Pons (tissue), 1 donor: ENCODE measurements at places on chromosomes 16 and 17.

DNA sequence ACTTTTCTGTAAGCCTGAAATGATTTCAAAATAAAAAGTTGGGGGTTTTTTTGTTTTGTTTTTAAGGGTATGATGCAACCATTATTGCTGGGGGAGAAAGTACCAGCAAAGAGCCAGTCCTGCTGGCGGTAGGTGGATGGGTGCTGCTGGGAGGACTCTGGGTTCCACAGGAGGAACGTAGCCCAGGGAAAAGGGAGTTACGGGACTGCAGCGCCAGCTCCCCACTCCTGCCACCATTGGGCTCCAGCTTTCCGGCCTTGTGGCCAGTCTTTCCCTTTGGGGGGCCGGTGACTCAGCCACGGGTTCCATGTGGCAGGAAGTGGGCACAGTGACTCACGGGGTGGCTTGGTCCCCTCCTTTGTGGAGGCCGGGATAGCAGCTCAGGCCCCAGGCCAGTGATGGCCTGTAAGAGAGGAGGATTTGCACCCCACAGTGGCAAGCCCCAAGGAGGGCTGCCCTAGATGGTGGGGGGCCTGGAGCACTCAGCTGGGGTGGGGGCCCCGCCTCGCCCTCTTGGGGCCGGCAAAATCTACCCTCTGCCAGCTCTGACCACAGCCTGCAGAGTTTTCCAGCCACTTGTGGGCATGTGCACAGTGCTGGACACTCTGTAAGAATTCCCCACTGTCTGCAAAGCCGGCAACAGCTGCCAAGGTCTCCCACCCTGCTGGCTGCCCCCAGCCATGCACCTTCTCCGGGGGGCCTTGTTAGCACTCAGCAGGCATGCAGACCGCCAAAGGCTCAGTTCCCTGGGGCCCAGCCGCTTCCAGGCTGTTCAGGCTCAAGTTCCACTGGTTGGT, 30.4 kb downstream of the SOCS3 start:
- DNase-seq, result no peak

GRCh38 chr16:84291226-84291625, 3.5 kb upstream of the WFDC1 start:
- DNase-seq, result no peak

DNA sequence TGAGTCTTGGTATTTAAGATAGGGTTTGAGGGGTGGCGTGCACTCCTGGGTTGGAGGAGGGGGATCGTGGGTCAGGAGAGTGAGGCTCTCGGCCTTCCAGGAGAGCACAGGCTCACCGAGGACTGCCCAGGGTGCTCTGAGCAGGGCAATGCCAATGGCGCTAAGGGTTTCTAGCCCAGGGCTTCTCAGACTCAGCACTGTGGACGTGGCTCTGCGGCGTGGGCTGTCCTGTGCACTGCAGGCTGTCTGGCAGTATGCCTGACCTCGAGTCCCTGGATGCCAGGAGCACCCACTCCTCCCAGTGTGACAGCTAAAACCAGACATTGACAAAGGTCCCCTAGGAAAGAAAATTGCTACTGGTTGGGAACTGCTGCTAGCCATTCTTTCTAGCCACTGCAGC, 37.2 kb upstream of the ENDOV start:
- no peak for DNase-seq

DNA sequence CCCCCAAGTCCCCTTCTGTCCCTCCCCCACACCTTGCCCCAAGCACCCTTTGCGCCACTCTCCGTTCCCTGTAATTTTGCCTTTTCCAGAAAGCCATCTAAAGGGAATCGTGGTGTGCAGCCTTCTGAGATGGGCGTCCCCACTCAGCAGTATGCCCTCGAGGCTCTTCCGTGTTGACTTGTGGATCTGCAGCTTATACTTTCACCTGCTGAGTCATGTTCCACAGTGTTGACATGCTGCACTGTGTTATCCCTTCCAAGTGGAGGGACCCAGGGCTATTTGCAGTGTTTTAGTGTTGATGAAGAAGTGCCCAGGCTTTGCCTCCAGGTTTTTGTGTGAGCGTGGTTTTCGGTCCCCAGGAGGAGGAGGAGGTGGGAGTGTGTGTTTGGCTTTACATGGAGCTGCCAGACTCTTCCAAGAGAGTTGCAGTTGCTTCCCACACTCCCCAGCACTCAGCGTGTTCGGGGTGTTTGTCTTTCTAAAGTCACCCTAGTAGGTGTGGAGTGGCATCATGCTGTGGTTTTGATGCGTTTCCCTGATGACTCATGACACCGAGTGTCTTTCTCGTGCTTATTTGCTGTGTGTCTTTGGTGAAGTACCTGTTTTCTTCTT, 32.1 kb upstream of the JPT2 start:
- no peak for DNase-seq

DNA sequence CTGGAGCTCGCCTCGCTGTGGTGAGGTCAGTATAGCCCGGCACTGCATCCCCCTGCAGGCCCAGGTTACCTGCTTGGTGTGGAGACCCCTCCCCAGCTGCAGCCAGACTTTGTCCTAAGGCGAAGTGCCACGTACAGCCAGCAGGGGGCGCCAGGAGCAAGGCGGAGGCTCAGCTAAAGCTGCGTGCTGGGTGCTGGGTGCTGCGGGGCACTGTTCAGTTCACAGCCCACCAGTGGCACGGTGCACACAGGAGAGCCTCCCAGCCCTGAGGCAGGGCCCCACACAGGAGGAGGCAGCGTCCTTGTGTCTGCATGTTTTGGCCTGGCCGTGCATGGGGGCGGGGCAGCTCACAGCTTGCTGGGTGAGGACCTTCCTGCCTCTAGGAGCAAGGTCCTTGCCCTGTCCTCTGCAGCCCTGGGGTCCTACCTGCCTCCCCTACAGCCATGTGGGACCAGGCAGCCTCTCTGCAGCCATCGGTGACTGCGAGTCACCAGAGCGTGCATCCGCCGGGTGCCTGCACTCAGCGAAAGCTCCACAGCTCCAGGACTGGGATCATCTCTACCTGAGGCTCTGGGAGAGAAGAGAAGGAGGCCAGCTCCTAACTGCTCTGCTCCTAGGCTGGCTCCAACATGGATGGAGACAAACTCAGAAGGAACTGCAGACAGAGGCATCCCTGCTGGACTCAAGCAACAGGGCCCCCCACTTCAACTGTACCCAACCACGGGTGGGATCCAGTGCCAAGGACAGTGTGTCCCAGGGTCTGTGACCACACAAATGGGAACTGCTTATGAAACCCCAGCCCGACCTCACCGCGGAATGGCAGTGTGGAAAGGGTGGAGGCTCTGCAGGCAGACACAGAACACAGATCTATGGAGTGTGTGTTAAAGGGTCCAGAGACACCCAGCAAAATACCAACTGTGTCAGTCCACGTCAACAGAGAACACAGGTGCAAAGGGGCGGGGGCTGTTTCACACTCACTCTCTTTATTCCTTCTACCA, 19.0 kb downstream of the SLC7A5 start:
- no peak for DNase-seq

DNA sequence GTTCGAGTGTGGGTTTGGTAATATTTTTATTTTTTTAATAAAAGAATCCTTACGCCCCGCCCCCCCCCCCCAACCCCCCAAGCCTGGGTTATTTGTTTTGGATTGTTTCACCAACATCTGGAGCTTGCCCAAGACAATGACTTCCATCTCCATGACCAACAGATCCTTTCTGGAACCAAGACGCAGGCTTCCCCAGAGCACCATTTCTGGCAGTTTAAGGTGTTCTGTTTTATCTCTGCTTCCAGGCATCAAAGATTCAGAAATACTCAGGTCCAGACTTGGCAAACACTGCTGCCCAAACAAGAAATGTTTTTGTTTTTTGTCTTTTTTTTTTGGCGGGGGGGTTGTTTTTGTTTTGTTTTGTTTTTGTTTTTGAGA, 56.1 kb downstream of the PLXDC1 start:
- DNase-seq, result no peak

DNA sequence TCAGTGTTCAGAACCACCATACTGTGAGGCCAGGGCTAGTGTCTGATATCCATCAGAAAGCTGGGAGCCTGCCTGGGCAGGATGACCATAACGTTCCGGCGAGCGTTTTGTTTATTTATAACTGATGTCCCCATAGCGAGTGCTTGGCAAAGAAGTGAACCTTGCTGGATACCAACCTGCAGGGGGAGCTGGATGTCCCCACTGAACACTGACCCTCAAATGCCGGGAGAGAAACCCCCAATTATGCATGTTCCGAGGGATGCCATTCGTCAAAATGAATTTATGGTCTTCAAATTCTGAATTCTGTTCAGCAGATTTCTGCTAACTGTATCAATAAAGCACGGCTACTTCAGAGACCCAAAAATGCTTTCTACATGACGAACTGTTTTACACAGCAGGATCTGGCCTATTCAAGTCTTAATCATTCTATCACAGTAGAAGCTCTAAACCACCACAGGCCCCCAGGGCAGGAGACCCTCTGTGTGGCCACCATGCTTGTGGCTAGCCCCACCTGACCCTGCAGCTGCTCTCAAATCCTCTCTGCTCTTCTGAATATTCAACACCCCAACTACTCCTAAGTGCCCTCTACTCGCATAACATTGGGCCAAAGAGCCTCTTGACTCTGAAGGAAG, 15.2 kb downstream of the MED24 start:
- DNase-seq, result peak; percentile 37

- no peak for DNase-seq
Measured at GRCh38 chr16:18832006-18832405, 30.7 kb upstream of the ARL6IP1 start.

GRCh38 chr17:76345377-76345974, 8.2 kb downstream of the PRPSAP1 start:
- DNase-seq, result no peak
